ENCODE measurements at places on chromosomes 12 and 14.

GRCh38 chr14:54650959-54651351, 84.0 kb downstream of the SAMD4A start:
- no peak for DNase-seq

DNA sequence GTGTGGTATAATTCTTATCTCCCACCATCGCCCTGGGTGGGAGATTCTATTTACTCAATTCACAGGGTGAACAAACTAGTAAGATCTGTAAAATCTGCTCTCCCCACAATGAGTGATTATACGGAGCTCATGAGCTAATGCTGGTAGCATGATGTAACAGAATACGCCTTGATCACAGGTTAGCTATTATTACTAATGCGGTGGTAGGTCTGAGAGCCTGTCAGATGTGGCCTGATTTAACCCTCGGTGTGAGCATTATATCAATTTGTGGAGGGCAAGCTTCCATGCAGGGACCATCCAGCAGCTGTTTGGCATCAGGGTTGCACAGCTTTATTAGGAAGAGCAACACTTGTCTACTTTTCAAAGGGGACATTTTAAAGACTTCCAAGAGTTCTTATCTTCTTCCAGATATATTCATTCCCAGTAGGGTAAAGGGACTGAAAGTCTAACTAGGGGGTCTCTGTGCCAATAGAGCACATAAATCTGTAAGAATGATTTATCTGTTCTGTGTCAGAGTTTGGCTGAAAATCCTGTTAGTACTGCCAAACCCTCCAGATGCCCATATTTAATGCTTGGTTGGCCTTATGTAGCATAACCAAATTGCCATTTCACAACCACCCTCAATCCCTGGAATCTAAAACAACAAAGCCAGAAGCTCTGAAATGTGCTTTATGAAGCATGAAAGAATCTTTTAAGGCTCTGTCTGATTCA, 18.7 kb downstream of the TSHR start:
- no peak for DNase-seq

DNA sequence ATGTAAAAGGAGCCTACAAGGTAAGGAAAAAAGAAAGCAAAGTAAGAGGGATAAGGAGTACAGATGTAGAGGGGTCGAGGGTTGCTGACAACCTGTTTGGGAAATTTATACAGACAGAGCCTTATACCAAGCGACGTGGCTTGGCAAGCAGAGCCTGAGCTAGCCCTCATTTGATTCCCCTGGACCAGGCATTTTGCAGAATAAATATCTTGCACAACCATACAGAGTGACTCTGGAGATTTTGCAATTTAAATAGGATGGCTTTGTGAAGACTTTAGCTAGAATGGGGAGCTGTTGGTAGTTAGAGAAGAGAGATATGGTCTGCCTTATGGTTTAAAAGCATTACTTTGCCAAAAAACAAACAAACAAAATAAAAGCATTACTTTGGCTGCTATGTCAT, 11.1 kb upstream of the ANO6 start:
- DNase-seq, result no peak

DNA sequence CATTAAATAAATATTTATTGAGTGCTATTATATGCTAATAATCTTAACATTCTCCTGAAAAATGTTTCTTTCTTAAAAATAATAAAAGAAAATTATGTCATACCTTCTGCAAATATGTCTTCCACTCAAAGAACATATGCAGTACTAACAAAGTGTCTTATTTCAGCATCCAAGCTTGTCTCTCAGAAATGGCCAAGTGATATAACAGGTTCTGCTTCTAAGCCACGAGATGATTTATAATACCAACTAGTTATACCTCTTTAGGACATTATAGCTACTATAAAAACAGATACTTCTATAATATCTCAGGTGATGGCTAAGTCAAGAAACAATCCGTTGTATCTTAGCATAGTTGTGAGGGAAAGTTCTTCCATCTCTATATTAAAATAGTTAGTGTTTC, 128.1 kb upstream of the ARID2 start:
- DNase-seq, result no peak

Data from Karpas-422 (cell line).